ENCODE measurements at places on chromosomes 3 and 15.
A peak's percentile ranks its signal among the peaks of the same experiment; 100 is the strongest.

- DNase-seq = no peak
These were observed 276.7 kb downstream of the CNTN4 start for GRCh38 chr3:2375376-2375775.

- no peak for DNase-seq
These were observed 117.5 kb downstream of the FAM174B start for GRCh38 chr15:92538115-92538514.

GRCh38 chr15:63288778-63289378 lies 11.5 kb downstream of the APH1B start:
- no peak for DNase-seq

DNA sequence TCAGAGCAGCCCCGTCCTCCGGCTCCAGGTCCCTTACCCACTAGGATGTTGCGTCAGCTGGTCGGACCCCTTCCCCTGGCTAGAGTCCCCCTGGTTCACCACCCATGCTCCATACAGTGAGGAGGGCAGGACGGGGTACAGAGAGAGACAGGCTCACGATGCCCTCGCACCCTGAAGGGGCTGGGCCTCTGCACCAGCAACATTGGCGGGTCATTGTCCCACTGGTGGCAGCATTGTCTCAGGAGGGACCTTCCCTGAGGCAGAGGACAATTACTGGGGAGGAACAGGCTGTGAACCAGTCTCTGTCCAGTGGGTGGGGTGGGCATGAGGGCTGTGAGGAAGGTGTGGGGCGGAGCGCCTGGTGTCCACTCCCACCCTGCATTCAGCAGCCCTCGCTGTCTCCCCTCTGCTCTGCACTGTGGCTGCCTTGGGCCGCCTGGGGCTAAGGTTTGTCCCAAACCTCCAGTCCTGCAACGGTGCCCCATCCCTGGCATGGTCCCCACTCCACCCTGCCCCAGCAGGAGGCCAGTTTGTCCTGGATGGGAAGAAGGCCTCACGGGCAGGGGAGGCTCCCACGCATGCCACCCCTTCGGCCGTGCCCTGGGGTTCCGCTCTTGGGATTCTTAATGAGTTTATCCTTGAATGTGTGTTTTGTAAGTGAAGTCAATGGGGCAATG lies 48.0 kb upstream of the KLF13 start:
- no peak for DNase-seq

DNA sequence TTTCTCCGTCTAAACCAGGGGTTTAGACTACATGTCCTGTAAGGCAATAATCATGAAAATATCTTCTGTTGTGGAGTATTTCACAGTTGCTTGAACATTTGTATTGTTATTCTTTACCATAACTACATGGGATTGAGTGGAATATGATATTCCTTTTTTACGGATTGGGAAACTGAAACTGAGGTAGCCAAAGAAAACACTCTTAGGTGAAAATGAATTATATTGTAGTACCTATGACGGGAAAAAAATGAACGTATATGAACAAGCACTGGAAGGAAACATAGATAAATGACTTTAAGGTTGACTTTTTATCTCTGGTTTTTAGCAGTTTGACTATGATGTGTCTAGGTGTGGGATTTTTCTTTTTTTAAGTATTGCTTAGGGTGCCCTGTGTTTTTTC lies 35.6 kb downstream of the MAP2K1 start:
- no peak for DNase-seq

DNA sequence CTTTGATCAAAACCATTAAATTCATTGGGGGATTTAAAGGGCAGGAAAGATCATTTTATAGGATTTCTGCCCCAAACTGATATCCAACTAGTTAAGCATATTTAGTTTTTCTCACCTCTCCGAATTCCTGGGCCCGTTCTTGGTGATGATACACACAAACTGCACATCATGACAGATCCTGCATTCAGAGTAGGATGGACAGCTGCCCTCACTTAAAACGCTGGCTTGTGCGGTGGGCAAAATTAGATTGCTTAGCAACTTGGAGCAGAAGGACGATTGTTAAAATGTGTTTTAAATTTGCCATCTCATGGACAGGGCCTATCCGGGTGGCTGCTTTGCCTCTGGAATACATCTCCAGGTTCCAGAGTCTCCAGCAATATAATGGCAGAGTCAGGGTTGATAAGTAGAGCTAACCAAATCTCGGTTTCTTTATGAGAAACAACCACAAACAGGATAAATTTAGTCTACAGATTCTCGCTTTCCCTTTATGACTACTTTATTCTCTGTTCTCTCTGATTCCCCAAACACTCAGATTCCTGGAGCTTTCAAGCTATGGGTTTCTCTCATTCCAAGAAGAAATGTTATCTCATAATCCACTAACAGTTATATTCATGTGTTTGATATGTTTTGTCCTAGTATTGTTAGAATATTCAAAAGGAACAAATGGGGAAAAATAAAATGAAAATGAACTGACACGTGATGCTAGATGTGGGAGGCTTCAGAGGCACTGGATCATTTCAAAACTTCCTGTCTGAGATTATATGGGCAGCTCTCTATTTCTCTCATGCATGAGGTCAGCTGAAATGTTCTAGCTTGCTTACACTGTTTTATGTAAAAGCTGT lies 1014.1 kb upstream of the SEMA6D start:
- no peak for DNase-seq

DNA sequence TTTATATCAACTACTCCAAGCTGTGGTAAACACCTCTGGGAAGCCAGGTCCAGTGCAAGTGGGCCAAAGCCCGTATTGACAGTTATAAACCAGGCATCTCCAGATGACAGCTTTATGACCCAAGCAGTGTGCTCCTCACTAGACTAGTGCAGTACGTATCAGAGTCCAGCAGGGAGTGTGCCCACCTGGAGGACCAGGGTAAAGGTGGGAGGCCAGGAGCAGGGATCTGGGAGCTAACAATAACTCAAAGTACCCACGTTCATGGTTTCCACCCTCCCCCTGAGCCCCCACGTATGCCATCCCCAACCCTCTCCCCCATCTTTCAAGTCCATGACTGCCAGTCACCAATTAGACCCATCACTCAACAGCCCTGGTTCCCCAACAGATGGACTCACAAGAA lies 27.0 kb upstream of the ALDH1A3 start:
- no peak for DNase-seq

DNA sequence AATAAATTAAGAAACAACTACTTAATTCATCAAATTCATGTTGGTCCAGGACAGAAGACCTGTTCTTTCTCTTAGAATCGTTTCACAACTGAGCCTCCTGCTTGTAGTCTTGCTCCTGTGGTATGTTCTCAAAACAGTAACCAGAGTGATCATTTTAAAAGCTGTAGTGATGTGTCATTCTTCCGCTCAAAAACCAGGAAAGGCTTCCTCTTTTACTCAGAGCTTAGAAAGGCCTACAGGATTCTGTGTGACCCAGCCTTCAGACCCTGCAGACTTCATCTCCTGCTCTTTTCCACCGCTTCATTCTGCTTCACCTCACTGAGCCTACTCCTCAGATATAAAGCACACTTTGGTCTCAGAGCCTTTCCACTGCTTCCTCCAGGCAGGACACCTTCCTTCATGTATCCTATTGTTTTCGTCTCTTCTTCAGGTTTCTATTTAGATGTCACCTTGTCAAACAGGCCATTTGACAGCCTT lies 22.7 kb downstream of the ST6GAL1 start:
- DNase-seq = no peak

- DNase-seq = no peak
These were observed 2.2 kb downstream of the CCDC32 start for GRCh38 chr15:40562691-40563090.

DNA sequence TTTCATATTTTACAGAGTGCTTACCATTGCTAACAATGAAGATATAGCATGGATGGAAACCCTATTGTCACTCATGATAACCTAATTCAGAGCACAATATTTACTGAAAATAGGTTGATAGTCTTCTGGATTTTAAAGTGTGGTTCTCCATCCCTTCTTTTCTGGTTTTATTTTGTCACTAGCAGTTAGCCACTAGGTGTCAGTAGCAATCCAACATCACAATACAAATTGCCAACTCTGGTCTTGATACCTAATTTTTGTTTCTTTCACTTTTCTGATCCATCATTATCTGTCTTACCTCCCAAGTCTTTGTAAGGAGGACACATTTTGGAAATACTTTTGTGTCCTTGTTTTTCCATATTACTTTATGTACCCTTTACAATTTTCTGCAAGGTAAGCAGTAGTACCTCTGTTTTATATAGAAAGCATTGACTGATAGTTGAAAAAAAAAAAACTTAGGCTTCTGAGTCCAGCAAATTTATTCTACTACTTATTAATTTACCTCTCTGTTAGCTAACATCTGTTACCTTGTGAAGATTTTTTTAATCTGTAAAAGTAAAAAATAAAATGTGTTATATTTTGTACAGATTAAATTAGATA lies 28.3 kb upstream of the CRYBG3 start:
- peak; percentile 60 for DNase-seq

GRCh38 chr3:127275287-127275781 lies 12.5 kb downstream of the PRR20G start:
- DNase-seq = no peak

DNA sequence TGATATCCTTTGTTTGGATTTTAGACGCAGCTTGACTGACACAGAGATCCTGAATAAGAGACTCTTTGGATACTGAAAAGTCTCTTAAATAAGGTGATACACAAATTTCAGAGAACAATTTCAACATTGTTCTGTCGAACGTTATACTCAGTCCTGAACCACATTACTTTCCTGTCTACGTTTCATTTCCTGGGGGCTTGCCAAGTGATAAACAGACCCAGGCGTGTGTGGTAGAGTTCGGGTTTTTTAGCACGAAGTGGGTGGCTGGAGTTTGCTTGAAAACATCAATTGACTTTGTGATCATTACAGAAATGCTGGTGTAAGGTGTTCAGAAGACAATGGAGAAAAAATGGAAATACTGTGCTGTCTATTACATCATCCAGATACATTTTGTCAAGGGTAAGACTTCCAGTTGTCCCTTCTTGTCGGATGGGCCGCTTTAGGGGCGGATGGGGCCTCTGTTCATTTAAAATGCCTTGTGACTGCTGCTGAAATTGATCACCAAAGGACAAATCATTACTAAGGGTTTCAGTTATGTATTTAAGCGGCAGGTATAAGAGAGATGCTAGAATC lies at the start of gene CD96:
Gene CD96 (plus strand): TSS at position 287 of the 573 bp plus-strand sequence. CDS start 52 bp downstream, at position 339.
- no peak for DNase-seq

- no peak for DNase-seq
These were observed 67.2 kb upstream of the POLG start for GRCh38 chr15:89401631-89402517.

DNA sequence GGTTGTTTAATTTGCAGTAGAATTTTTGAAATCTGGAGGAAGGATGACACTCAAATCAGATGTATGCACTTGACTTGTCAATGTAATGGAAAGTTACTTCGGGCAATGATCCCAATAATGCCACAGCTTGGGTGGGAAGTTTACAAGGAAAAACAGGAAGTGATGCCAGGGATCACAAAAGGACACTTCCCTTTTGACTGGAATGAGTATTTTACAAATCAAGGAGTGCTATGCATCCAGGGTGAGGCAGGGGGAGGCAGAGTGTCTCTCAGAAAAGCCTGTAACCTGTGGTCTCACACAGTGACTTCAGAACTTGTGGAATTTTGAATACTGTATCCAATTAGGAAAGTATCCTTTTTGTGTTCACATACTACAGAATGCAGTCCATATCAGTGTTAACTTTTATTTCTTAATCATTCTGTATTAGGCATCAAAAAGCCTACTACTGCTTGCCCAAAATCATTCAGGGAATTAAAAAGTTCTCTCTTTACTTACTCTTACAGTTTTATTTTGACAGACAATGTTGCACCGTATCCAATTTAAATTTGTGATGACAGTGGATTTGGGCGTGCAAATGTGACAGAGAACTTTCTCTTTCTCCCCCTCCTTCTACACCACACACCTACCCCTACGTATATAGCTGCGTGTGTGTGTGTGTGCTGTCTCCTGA lies 445.1 kb downstream of the MECOM start:
- DNase-seq = no peak

- no peak for DNase-seq
These were observed 853.7 kb downstream of the MCTP2 start for GRCh38 chr15:95085056-95085455.

- no peak for DNase-seq
These were observed 20.4 kb downstream of the FBN1 start for GRCh38 chr15:48625126-48625525.

DNA sequence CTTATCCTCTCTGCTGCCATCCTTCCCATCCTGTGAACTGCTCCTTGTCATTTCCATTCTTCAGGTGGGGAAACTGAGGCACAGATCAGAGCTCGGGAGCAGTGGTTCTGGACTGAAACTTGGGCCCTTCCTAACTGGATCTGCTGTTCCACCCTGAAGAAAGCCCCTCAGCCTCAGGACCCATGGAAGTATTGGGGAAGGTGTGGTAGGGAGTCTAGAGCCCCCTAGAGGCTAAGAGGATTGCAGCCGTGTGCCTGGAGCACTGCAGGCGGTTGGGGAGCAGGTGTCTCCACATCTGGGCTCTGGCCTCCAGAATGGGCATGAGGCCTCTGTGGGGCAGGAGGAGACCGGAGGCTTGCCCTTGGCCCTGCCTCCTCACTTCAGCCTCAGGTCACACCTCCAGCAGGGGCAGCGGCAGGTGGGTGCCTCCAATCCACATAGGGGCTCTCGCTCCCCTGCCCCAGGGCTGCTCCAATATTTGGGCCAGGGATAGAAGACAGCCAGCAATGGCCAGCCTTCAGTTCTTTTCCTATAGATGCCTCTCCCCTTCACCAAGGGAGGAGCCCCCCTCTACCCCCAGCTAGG lies 28.1 kb downstream of the DNAJB8 start:
- DNase-seq = no peak

DNA sequence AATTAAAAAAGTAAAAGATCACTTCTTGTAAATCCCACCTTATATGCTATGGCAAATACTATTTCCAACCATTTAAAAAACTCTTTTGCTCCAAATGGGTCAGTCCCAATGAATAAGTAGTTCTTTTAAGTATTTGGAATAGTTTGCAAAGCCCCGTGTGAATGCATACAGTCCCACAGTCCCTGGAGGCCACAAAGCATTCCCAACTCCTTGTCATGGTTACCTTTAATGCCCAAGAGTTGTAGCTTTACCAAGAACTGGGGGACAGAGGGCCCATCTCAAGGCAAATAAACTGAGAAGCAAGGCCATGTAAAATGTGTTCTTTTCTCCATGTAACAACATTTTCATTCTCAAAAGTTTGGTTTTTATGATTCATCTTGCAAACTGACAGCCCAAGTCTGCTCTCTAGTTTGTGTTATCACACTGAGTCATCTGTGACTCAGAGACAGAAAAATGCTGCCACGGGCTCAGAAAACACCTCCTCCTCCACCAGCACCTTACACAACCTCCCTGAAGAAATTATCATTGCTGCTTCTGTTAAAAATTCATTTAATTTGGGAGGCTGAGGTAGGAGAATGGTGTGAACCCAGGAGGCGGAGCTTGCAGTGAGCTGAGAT lies 336.2 kb downstream of the ERC2 start:
- no peak for DNase-seq

- DNase-seq = no peak
These were observed 250.7 kb downstream of the OPA1 start for GRCh38 chr3:193843474-193844301.

All from forelimb muscle (tissue), 1 donor.